ENCODE measurements at places on chromosomes 3 and 15.

DNA sequence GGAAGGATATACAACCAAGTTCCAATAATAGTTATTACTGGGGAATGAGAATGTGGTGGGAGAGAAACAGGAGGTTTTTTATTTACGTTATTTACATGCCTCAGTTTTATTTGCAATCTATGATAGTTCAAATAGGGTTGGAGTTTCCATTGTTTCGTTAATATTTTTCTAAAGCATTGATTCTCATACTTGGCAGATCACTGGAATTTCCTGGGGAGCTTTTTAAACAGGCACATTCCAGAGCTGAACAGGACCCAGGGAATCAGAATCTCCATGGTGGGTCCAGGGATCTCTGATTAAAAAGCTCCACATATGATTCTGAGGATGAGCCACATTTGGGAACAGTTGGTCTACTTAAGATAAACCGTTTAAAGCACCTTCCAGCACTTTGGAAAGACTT lies 123.9 kb downstream of the IL20RB start:
- no peak for DNase-seq

DNA sequence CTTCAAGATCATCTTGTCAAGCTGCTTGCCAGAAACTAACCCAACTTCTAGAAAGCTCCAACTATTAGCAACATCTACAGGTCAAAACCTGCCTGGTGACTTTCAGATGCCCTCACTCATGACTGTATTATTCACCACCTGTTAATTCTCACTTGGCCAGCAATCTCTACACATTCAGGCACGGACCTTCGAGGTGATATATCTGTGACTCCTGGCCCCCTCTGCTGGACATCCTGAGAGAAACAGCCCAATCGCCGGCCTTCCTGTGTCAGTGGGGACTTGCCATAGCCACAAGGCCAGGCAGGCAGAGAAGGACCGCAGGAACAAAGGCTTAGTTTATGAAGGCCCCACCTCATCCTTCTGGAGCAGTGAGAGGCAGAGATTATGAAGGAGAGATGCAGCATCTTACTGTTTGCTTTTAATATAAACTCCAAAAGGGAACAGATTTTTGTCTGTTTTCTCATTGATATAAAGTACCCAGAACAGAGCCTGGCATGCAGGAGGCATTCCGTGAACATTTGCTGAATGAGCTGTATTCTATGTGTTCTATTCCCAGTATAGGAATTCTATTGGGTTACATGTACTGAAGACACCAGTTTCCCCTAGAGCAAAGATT lies 24.4 kb upstream of the OCA2 start:
- DNase-seq, result peak; percentile 20

- DNase-seq, result no peak
These were observed 446.6 kb upstream of the BCHE start for GRCh38 chr3:166283840-166284239.

- DNase-seq, result no peak
These were observed 367.3 kb downstream of the OCA2 start for GRCh38 chr15:27731776-27732175.

- no peak for DNase-seq
These were observed 33.1 kb downstream of the RAB11A start for GRCh38 chr15:65902373-65902772.

DNA sequence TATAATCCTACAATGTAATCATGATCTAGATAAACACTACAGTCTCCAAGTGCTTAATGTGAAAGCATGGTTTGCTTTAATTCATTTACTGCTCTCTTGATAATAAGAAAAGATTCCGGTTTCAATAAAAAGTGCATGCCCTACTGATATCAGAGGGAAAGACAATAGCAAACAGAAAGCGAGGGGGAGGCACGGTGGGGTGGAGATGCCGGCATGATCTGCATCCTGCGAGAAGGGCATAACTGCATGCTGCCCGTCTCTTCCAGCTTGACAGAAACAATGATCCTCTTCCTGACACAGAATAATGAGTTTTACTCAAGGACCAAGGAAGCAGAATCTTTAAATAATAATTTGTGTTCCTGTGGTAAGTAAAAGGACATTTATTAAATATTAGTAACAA lies 51.7 kb downstream of the GOLIM4 start:
- no peak for DNase-seq
